Fibroblast of the aortic adventitia (primary cell): ENCODE measurements at places on chromosomes 11 and 22. TPM values are rescaled to one million over a fixed set of nuclear protein-coding genes. Genes with fewer than 3 reads are reported as not detected.

- peak; percentile 97 for DNase-seq
Measured at GRCh38 chr11:128463371-128463829, 124.0 kb downstream of the ETS1 start.

Gene NECTIN1
- 3.4 and 7.8 TPM in 2 replicates for total RNA-seq

- no peak for DNase-seq
Measured at GRCh38 chr11:126398721-126399120, 43.2 kb downstream of the ST3GAL4 start.

DNA sequence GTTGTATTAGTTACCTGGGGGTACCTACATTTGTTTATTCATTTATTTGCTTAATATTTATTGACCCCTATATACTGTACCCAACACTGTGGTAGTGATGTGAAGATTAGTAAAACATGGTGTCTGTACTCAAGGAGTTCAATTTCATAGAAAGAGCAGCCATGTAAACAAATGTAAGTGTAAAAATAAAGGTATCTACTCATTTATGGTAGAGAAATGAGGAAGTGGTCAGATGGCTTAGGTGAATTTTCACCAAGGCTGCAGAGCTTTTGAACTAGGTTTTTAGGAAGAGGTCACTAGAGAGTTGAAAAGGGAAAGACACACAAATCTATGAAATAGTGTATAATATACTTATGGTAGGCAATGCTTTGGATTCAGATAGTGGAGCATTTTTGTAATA lies 11.1 kb downstream of the CTR9 start:
- no peak for DNase-seq

GRCh38 chr22:44723801-44724200 lies 21.8 kb downstream of the PRR5 start:
- DNase-seq, result peak; percentile 54

Gene HBE1
- not detected in 2 replicates for total RNA-seq

DNA sequence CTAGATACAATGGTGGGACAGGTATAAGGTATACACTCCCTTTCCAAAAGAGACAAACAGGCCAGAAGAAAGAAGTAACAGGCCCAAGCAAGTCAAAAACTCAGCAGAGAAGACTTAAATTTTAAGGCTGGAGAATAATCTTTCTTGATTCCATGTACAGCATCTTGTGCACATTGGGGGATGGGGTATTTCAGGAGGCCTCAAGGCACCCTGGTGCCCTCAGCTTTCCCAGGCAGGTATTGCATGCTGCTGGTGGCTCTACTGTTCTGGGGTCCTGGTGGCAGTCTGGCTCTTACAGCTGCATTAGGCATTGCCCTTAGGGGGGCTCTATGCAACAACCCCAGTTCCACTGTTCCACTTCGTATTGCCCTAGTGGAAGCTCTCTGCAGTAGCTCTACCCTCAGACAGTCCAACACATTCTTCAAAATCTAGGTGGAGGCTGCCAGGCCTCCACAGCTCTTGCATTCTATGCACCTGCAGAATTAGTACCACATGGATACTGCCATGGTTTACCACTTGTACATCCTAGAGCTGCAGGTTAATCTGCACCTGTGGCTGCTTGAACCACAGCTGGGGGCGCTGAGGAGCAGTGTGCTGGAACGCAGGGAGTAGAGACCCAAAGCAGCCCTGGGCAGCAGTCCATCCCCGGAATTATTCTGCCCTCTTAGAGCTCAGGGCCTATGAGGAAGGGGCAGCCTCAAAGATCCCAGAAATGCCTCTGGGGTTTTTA lies 4.2 kb upstream of the CTSC start:
- no peak for DNase-seq

- peak; percentile 70 for DNase-seq
Measured at GRCh38 chr11:108069947-108070346, 51.4 kb upstream of the ACAT1 start.

Gene PAX6
- 0.63 TPM in 1 of 2 replicates, not detected in the other for total RNA-seq
